ENCODE measurements at places on chromosomes 1 and 21.

- no peak for DNase-seq
Measured at GRCh38 chr1:159318784-159319551, 16.8 kb downstream of the FCER1A start.

GRCh38 chr1:111965781-111966443 lies 23.6 kb downstream of the KCND3 start:
- DNase-seq, result no peak

- no peak for DNase-seq
Measured at GRCh38 chr21:32918478-32919120, 107.1 kb upstream of the OLIG2 start.

DNA sequence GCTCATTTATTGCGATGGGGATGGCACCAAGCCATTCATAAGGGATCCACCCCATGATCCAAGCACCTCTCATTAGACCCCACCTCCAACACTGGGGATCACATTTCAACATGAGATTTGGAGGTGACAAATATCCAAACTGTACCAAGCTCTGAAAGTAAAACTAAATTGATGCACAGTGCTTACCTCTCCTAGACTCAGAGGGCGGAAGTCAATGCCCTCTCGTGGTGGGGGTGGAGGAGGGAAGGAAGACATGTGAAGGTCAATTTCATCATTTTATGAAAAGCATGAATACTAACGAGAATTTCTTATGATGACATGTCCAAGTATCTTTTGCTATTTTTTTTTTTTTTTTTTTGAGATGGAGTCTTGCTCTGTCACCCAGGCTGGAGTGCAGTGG lies 120.0 kb downstream of the PGBD5 start:
- no peak for DNase-seq

GRCh38 chr1:180119837-180120236 lies 34.8 kb upstream of the QSOX1 start:
- no peak for DNase-seq

- DNase-seq, result no peak
Measured at GRCh38 chr1:204293605-204294337, 66.0 kb downstream of the PLEKHA6 start.

DNA sequence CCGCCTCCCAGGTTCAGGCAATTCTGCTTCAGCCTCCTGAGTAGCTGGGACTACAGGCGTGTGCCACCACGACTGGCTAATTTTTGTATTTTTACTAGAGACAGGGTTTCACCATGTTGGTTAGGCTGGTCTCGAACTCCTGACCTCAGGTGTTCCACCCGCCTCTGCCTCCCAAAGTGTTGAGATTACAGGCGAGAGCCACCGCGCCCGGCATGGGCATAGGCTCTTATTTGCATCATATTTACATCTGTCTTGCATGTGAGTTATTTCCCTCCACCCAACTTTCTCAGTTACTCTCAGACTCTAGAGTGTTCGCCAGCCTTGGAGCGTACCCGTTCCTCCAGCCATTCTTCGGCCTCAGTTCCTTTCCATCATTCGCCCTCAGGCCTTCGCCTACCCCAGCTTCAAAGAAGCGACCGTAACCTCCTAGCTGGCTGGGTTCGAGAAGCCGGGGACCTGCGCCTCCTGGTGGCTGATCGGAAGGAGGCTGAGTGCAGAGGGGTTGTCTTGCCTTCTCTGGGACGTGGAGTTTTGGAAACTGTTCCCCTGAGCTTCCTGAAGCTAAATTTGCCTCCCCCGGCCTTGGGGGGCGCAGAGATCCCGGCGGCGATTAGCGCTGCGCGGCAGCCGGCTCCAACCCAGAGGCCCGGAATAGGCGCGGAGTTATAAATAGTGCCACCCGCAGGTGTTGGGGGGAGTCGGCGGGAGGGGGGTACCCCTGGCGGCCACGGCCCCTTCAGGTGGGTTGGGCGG lies 3.6 kb upstream of the ZBTB7B start:
- DNase-seq, result peak; percentile 45

DNA sequence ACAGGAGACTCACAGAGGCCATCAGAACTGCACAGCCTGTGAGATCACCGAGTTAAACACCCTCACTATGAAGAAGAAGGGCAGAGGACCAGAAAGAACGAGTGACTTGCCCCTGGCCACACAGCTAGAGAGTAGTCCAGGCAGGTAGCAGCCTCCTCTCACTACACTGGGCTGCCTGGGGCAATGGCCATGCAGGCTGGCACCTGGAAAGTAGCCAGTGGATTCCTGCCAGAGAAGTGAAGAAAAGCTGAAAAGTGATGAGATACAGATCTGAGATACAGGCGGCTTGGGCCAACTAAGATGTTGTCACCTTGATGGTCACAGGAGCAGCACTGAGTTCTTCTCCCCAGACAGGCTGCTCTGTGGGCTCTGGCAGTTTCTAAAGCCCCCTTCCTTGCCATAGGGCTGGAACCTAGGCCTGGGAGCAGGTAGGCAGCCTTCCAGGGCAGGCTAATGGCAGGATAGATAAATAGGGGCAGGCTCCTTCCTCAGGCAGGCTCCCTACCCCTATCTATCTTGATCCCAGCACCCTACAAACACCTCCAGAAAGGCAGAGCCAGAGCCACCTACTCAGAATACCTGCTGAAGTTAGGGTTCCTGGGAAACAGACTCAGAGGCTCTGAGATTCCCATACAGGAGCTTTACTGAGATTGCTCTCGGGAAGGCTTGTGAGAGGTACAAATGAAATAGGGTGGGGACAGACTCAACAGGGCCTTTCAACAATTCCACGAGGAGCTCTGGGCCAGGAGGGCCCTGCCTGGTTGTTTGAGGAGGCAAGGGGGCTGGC lies 106.3 kb downstream of the BEND5 start:
- peak; percentile 19 for DNase-seq

DNA sequence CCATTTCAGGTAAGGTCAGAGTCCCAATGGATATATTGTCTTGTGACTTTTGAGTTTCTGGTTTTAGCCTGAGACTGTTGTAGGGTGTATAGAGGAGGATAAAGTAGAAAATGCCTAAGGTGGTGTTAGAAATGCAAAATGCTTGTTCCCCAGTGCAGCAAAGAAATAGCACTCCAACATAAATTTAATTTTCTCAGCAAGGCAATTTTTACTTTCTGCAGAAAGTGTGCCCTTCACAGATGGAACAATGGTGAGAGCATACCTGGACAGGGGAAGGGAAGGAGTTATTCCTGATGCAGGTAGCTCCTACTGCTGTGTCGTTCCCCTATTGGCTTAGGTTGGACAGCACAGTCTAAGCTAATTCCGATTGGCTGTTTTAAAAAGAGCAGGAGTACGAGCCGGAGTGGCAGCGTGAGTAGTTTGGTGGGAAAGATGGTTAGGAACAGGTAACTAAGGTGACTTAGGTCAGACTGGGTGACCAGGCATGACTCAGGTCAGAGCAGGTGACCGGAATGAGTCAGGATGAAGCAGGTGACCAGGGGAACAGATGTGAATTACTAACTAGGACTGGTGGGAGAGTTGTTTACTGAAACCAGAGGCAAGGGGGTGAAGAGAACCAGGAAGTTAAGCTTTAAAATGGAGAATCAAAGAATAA lies 21.5 kb downstream of the SPATA45 start:
- DNase-seq, result no peak

DNA sequence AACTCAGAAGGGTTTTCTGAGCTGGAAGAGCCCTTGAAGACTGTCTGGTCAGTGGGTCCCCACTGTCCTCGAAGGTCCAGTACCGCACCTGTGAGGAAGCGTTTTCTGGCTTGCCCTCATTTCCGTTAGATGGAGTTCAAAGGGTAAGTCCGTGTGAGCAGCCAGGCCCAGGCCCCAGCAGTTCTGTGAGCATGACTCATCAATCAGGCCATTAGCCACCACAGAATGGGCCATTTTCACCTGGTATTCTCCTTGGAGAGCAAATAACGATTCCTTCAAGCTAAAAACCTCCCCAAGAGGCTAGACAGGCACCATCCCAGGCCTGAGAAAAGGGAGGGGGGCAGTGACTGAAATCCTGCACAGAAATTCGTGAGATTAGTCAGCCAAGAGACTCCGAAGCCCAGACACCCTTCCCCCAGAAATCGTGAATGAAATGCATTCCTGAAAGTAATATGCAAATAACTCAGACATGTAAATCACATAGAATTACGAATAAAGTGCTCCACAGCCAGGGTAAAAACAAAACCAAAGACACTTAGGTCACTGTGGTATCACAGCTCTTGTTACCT lies 66.0 kb downstream of the BCAR3 start:
- no peak for DNase-seq

GRCh38 chr1:24369801-24370200 lies 43.8 kb downstream of the STPG1 start:
- DNase-seq, result no peak

- DNase-seq, result peak; percentile 14
Measured at GRCh38 chr1:205306929-205307566, 14.5 kb downstream of the NUAK2 start.

- no peak for DNase-seq
Measured at GRCh38 chr1:165423136-165423535, 21.8 kb downstream of the RXRG start.

DNA sequence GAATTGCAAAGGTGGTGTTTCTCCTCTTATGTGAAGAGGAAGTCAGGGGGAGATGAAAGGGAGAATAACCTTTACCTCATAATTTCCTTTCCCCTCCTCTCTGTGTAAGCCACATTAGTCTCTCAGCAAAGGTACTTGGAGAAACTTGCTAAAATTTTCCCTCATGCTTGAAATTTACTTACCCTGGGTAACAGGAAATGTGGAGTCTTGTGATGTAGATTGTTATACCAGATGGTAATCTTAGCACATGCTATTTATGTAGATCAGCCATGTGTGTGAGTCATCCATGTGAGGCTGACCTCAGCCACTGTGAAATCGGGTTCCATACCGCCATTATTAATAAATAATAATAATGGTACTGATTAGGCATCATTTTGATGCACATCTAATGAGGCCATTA lies 128.4 kb downstream of the TGFB2 start:
- no peak for DNase-seq

- DNase-seq, result peak; percentile 42
Measured at GRCh38 chr1:236489710-236490377, 33.9 kb upstream of the LGALS8 start.

- no peak for DNase-seq
Measured at GRCh38 chr1:202989879-202990278, 17.3 kb upstream of the TMEM183A start.

- DNase-seq, result no peak
Measured at GRCh38 chr21:41318218-41318617, 1.6 kb downstream of the FAM3B start.

GRCh38 chr1:13651279-13651678 lies 48.7 kb upstream of the PRDM2 start:
- no peak for DNase-seq

GRCh38 chr1:215273838-215274516 lies 191.4 kb downstream of the KCNK2 start:
- no peak for DNase-seq

DNA sequence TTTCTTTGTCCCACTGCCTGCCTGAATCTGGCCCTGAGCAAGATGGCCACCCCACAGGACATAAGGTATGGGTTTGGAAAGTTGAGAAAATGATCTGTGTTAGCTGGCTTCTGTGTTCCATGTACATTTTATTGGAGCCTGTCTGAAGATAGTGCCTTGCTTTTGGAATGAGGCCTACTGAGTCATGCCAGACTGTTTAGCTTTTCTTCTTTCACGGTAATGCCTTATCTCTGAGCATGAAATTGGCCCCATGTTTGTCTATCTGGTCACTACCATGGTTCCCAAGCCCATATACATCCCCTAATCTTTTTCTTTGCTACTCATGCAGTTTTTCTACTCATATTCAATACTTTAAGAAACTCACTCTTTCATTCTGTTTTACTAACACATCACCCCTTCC lies 85.1 kb upstream of the LMO4 start:
- DNase-seq, result no peak

DNA sequence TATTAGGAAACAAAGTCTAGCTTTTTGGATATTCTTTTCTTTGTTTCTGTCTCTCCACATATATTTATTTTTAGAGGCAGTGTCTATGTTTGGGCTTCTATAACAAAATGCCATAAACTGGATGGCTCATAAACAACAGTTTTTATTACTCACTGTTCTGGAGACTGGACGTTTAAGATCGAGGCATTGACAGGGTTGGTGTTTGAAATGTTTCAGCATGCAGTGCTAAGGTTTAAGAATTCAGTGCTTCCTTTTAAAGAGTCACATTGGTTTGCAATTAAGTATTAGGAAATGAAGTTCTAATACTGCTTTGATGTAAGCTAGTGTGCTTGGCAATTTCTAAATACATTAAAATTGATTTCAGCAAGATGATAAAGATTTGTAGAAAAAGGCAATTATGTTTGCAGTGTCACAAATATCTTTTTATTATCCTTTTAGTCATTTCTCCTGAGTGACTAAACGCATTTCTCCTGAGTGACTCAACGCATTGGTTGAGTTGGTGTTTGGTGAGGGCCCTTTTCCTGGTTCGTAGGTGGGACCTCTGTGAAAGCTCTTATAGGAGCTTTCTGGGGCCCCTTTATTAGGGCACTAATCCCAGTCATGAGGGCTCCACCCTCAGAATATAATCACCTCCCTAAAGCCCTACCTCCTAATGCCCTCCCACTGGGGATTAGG lies 317.0 kb downstream of the USP25 start:
- no peak for DNase-seq

GRCh38 chr1:31701091-31701736 lies 2.6 kb downstream of the COL16A1 start:
- DNase-seq, result peak; percentile 48

- DNase-seq, result no peak
Measured at GRCh38 chr1:20487236-20487590, 1.2 kb upstream of the CAMK2N1 start.

- peak; percentile 13 for DNase-seq
Measured at GRCh38 chr1:94514095-94514727, 27.3 kb downstream of the F3 start.

DNA sequence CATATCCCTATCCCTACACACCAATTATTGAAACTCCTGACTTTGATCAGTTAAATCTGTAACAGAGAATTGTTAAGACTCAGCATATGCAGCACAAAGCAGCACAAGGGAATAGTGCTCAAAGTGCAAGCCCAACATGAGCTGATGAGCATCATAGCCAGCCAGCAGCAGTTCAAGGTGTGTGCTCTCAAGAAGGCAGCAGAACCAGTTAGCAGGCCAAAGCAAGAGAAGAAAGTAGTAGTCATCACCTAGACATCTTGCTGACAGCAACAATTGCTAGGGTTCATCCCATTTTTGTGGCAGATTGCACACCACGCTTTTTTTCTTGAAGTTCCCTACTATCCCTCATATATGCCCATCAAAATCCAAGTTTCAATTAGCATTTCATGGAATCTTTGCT lies 478.3 kb downstream of the COL11A1 start:
- no peak for DNase-seq

DNA sequence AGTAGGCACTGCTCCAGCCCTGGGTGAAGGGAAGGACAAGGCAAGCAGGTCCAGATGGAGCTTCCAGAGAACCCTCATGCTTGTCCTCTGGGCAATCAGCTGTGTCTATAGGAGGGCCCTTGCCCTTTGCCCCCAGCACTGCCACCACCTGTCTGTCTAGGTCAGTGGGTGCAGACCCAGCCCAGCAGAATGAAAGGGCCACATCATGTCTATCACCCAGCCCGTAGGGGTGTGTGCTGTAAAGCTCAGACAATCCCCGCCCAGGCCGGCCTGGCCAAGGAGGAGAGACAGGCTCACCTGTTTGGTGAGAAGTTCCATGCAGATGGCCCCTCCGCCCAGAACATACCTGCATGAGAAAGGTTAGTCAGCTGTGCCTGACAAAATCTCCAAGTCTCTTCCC lies 7.0 kb downstream of the UBE2Q1 start:
- no peak for DNase-seq
